Stimulated activated naive CD8-positive, alpha-beta T cell treated with anti-CD3 and anti-CD28 coated beads, Interleukin-15, Interleukin-2, amounts not matched to agents 100 U/mL and 50 U/mL, for 24 hours (primary cell): ENCODE measurements at places on chromosomes 5 and 9.

- DNase-seq: no peak
Observed at GRCh38 chr9:138072161-138072842, 194.7 kb downstream of the CACNA1B start.

GRCh38 chr9:660227-660626 lies 181.3 kb upstream of the DMRT1 start:
- DNase-seq: no peak

DNA sequence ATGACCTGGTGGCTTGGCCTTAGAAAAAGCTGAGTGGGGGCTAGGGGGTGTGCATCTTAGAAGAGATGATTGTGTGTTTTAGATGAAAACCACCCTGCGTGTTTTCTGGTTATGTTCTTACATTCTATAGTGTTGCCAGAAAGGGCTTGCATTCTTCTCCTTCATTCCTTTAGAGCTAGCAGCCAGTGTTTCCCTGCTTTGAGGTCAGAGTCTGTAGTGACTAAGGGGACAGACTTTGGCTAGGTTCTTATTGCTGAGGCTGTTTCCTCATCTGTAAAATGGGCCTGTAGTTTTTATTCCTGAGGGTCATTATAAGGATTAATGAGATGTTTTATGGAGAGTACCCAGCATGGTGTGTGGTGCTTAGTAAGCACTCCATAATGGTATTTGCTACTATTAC lies 6.4 kb downstream of the MAST4 start:
- no peak for DNase-seq

- DNase-seq: no peak
Observed at GRCh38 chr5:23269981-23270380, 237.4 kb upstream of the PRDM9 start.

GRCh38 chr9:76609285-76610010 lies 150.5 kb downstream of the GCNT1 start:
- no peak for DNase-seq

DNA sequence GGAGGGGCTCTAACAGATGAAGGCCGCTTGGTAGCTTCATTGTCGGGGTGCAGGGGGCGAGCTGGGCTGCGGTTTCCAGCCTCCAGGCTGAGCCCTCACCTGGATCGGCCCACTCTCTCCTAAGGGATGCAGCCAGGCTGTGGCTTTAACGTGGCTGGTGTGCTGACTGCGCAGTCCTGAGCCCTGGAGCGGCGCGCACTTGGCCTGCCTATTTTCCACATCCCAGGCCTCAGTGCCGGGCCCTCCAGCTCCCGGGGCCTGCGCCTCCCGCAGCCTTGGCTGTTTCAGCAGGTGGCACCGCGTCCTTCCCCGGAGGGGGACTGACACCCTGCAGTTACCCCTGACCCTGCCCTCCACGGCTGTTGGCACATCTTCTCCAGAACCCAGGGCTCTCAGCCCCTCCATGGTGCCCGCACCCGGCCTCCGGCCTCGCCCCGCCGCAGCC lies 1.4 kb downstream of the RNU6ATAC start:
- DNase-seq: no peak
